ENCODE measurements at places on chromosomes 11 and 22.

- no peak for DNase-seq
These were observed 136.3 kb downstream of the SHANK2 start for GRCh38 chr11:71115770-71116692.

DNA sequence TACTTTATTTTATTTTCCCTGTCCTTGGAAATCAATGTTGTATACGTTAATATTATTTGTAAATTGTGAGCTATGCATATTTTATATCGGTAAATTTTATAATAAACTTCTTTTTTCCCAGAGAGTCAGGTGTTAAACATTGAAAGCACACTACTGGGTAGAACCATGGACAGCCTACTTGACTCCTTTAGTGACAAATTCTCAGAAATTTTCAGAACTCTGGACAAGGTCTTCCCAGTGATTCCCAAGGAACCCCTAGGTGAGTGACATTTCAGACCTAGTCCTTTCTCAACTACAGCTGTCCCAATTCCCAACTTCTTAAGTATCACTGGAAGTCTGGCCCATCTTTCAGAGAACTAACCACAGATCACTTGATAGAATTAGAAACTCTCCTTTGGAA lies 107.2 kb downstream of the RCN1 start:
- no peak for DNase-seq

DNA sequence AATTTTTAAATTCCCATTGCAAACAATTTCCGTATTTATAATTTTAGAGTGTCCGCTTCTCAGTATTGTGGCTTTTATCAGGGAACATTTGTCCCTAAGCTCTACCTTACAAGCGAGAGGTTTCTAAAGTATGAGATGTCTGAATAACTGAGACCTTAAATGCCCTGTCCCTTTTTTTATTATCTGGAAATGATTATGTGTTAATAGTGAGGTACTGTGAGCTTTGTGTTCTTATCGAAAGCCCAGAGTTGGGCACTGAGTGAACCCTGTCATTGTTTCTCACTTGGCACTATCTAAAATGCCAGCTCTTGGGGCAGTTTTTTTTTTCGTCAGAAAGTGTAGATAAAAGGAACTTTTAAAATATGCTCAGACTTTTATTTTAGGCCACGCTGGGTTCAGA lies 9.5 kb downstream of the CTTN start:
- no peak for DNase-seq

DNA sequence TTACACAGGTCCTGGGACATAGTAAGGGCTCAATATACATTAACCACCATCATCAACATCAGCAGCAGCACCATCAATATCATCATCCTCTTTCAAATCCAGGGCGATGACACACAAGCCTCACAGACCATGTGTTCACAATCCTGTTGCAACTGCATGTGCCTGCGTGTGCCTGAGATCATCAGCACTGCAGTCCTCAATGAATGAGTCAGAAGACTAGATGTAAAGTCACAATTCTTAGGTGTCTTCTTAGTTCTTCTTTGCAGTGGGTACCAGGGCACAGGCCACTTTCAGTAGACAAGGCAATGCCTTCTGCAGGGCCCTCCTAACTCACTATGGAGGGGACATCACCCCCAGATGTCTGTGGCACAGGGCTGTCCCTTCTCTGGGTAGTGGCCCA lies 111.1 kb downstream of the MYO18B start:
- no peak for DNase-seq
